ENCODE measurements at places on chromosomes 7 and 10. TPM values are rescaled to one million over a fixed set of nuclear protein-coding genes. Genes with fewer than 3 reads are reported as not detected.

The ADIRF gene
- total RNA-seq: not detected

The PPP1R17 gene
- not detected for total RNA-seq

The IKZF1 gene
- 343 TPM for total RNA-seq

The BICC1 gene
- 0.28 TPM for total RNA-seq

The CLDN4 gene
- total RNA-seq: 0.26 TPM

The UCN3 gene
- total RNA-seq: not detected

The EEPD1 gene
- total RNA-seq: 0.95 TPM

The CYP2C18 gene
- not detected for total RNA-seq

DNA sequence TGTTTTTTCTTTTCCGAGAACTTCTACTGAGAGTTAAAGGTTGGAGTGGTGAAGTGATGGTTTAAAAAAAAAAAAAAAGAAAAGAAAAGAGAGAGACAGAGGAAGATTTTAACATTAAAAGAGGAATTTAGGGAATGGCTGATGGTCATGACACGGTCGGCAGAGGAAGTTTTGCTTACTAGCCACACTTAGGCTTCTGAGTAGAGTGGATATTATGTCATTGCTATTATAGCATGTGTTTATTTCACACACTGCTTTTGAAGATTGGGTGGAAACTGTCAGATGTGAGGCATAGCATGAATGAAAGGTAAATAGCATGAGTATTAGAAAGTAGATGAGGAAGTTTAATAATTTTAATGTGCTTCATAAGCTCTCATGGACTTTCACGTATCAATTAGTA lies 2.5 kb downstream of the KAT6B start:
- ATAC-seq: no peak

DNA sequence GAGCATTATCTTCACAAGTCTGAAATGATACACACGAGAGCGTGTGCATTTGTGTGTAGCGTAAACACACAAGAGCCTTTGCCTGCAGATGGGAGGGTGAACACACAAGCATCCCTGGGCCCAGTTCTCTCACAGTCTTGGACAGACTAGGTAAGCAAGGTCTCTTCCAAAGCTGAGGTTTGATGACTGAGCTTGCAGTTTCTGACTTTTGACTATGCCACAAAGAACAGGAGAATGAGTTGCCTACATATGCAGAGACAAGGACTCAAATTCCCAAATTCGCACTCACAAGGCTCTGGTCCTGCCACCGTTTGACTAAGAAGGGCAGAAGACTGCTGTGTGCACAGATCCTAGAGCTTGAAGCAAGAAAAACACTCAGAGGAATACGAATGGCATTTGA lies 55.8 kb downstream of the FAM53B start:
- ATAC-seq: peak; percentile 67

- no peak for ATAC-seq
Measured at GRCh38 chr7:129134356-129134987, 10.0 kb upstream of the TSPAN33 start.

GRCh38 chr10:111085690-111086353 lies 9.0 kb downstream of the ADRA2A start:
- ATAC-seq: no peak

DNA sequence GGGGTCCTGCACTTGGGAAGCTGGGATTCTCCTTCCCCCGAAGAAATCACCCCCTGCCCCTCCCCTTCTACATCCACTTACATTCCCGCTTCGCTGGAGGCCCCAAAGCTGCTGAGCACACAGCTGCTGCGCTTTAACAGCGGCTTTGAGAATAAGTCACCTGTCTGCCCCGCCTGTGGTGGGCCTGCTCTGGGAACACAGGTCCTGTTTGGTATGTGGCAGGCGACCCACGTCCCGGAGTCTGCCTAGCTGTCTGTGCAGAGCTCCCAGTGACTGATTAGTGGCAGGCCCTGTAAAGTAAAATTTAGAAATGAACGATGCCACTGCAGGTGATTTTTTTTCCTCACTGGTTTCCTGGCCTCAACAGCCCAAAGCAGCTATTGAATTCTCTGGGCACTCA lies 47.0 kb downstream of the CDH23 start:
- no peak for ATAC-seq

GRCh38 chr10:76695069-76695468 lies 942.5 kb downstream of the KCNMA1 start:
- ATAC-seq: no peak

- ATAC-seq: no peak
Measured at GRCh38 chr10:97838091-97838490, 11.6 kb upstream of the GOLGA7B start.

DNA sequence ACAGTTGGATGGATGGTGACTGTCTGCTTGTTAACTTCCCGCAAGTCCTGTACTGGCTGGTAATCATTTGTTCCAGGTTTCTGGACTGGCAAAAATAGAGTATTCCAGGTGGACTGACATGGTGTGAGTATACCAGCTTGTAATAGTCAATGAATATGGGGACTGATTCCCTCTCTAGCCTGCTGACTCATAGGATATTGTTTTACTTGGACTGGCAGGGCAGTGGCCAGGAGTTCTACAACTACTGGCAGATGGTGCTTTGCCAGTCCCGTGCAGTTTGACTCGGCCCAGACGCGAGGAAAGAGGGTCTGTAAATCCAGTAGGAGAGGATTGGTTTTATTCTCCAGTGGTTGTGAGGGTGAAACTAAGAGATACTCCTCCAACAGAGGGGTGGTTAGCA lies 78.0 kb downstream of the PRR15 start:
- no peak for ATAC-seq
